ENCODE measurements at places on chromosomes 3 and 15.

DNA sequence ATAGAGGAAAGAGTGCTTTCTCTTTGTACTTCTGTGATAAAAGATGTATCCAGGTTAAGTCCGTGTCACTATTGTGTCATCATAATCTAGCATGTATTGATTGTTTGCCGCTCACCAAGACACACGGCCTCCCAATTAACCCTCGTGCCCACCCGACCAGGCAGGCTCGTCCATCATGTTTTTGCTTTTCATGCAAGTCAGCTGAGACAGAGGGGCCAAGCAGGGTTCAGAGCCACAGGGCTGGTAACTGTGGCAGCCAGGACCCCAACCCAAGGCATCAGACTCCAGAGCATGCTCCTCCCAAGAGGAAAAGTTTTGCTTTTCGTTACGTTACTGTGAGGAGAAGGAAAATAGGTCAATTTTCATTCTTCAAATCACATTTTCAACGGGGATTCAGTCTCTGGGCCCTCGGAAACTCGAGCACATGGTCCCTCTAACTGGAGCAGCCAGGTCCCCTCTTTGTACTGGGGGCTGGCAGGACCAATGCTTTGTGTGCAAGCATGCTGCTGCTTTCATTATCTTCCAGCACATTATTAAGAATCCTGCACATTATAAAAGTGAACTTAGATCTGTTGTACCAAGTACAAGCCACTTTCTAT lies 161.1 kb upstream of the TOPAZ1 start:
- no peak for DNase-seq

- DNase-seq: peak; percentile 62
These were observed 175.6 kb upstream of the BCL6 start for GRCh38 chr3:187920913-187921312.

DNA sequence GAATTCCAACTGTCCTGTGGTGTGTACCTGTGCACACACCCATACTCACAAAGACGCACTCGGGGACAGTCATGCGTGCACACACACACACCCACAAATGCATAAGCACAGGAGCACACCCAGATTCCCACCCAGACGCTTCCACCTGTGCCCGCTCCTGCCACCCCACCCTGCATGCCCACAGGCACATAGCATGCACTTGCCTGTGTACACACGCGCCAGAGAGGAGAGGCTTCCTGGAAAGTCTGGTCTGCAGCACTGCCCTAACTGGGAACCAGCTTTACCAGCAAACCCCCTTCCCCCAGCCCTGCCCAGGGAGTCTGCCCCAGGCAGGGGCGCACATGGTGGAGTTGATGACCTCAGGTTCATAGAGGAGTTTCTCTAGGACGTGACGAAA lies 246.2 kb downstream of the UACA start:
- no peak for DNase-seq

- DNase-seq: no peak
These were observed 199.4 kb downstream of the KCNH8 start for GRCh38 chr3:19347671-19348070.

- DNase-seq: no peak
These were observed 263.4 kb upstream of the ST8SIA2 start for GRCh38 chr15:92130244-92130643.

GRCh38 chr15:34693053-34693744 lies 61.6 kb downstream of the GJD2 start:
- peak; percentile 12 for DNase-seq

- DNase-seq: peak; percentile 9
These were observed 643 bp downstream of the MYO5A start for GRCh38 chr15:52527911-52528563.

GRCh38 chr15:54033356-54033860 lies 55.2 kb downstream of the UNC13C start:
- DNase-seq: no peak

GRCh38 chr3:9898467-9899241 lies 4.0 kb upstream of the IL17RE start:
- DNase-seq: no peak

DNA sequence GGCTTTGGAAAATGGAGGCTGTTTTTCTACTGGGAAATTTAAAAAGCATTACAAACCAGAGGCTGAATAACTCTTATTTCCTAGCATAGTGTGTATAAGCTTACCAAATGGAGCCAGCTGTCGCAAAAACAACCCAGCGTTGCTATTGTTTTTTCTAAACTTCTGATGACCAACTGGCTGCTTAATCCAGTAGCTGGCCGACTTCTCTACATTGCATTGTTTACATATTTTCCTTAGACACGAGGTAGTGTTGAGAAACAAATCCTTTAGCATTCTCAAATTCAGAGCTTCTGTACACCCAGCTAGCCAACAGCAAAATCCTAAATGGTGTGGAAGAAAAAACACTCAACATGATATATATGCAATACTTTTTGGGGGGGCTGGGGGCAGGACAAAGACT lies 161.0 kb upstream of the ADAMTS9 start:
- no peak for DNase-seq

GRCh38 chr3:111928613-111929012 lies 50.2 kb upstream of the ABHD10 start:
- DNase-seq: no peak

GRCh38 chr3:136343873-136344555 lies 93.9 kb downstream of the PCCB start:
- DNase-seq: peak; percentile 94

- no peak for DNase-seq
These were observed 290.4 kb downstream of the MAGI1 start for GRCh38 chr3:65748326-65748725.

GRCh38 chr15:68572309-68572708 lies 6.5 kb upstream of the CORO2B start:
- no peak for DNase-seq

GRCh38 chr15:64232400-64232799 lies 69.6 kb upstream of the PPIB start:
- peak; percentile 67 for DNase-seq

DNA sequence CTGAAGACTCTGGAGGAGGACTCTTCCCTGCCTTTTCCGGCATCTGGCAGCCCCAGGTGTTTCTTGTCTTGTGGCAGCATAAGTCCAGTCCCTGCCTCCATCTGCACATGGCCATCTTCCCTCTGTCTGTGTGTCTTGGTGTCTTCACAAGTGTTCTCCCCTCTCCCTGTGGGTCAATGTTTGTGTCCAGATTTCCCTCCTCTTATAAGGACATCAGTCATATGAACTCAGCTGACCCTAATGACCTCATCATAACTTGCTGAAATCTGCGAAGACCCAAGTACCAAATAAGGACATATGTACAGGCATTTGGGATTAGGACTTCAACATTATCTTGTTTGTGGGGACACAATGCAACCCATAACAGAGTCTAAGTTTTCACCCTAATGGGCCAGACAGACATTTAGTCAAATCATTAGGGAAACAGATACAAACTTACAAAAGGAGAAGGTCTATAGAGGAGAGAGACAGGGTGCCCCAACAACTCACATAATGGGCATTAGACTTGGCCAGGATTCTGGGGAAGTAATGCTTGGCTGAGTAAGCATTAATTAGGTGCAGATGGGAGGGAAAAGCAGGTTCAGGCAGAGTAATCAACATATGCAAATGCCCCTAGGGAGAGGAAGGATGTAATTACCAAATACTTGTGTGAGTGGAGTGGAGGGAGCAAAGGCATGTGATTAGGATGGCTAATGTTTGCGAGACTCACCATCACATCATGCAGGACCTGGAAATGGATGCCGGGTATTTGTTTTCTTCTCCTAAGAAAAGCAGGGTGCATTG lies 372.8 kb upstream of the TBL1XR1 start:
- DNase-seq: peak; percentile 89

GRCh38 chr3:176583956-176584355 lies 613.3 kb downstream of the TBL1XR1 start:
- peak; percentile 64 for DNase-seq

- DNase-seq: no peak
These were observed 19.0 kb downstream of the MRAS start for GRCh38 chr3:138367326-138367850.

DNA sequence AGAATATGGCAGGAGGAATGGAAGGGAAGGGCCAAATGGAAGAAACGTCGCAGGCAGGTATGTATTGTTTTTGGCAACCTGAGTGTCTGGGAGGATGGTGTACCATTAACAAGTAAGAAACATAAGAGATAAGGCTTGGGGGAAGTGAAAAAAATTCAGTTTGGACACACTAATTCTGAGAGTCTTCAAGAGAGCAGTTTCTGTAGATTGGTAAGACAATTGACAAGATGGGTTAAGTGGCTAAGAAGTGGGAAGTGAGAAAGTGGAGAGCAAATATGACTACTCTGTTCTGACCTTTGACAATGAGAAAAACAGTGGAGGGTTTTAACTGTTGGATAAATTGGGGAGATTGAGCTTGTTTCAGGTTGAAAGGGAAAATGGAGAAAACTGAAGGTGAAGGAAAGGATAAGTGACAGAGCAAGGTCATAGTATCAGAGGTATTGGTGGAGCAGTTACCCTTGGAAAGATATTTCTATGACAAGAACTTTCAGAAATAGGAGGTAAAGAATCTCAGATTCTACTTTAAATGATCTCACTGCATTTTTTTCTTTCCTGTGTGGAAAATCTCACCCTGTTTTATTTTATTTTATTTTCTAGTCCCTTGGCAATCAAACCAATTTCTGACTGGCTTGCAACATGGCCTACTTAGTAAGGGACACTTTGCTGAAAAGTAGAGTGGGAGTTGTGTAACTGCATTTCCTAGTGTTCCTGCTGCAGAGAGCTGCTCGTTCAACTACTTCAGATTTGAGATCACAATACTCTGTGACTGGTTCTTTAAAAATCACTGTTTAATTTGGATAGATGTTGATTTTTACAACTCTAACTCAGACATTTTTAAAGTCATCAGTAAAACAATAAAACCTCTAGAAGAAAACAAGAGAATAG lies 23.1 kb upstream of the GABPB1 start:
- DNase-seq: no peak

GRCh38 chr15:70277556-70277955 lies 179.8 kb upstream of the TLE3 start:
- DNase-seq: no peak

GRCh38 chr3:153640689-153641665 lies 479.0 kb downstream of the RAP2B start:
- DNase-seq: no peak

DNA sequence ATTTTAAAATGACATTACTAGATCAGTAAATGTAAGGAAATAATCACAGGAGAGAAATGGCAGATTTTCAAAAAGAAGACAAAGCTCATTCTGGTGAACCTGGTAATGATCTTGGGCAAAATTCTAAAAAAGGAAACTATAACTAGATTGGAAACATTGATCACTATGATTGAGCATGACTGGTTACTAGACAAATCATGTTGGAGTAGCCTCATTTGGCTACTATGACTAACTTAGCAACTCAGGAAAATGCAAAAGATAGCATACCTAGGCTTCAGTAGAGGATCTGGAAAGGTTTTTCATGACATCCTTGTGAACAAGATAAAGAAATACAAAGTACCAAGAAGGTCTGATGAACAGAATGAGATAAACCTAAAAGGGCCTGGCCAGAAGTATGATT lies 7.6 kb upstream of the TMF1 start:
- no peak for DNase-seq

- no peak for DNase-seq
These were observed 155.7 kb downstream of the SLCO3A1 start for GRCh38 chr15:92009162-92009561.

- DNase-seq: no peak
These were observed 15.3 kb downstream of the IGF1R start for GRCh38 chr15:98663606-98664005.

GRCh38 chr3:17423786-17424536 lies 318.5 kb downstream of the TBC1D5 start:
- peak; percentile 10 for DNase-seq

DNA sequence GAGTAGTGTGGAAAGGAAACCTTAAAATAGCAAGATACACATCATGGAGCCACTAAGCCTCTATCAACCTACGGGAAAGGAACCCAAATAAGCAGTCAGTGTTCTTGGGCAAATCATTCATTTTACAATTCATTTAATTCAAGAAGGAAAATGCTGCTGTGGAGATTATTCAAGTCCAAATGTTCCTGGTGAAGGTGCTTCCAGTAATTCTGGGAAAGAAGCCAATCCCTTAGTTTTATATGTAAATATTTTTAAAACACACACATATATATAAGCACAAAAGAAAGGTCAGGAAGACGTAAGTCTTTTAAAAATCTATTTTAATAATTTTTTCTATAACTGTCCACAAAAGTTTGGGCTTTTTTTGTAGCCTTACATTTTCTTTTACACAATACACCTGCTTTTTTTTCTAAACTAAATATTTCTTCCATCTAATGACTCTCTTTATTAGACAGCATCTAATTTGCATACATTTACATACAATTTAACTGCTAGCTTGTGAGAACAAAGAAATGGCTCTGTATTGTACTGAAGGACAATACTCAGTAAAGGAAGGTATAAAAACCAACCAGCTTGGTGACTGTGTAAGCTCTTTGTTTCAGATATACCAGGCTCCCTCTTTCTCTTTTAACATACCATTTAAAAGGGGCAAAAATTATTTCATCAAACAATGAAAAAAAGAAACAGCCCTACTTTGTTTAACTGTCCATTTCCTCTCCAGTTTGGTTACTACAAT lies 269.5 kb downstream of the ZBTB20 start:
- DNase-seq: no peak

DNA sequence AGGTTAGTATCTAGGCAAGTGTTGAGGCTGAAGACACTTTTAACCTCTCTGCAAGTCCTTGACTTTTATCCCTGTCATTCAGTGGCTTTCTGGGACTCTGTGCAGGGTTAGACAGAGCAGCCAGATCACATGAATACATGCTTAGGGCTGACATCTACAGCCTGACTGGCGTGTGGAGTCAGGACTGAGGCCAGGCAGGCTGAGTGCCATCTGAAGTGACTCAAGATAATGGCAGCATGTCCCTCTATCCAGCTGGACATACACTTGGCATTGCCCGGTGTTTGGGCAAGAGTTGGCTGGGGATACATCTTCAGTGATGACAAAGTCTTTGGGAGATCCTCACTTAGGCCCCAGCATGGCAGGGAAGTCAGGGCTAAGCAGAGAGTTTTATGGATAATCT lies 22.4 kb downstream of the DUOX2 start:
- DNase-seq: no peak

GRCh38 chr3:152160350-152161011 lies 108.2 kb upstream of the MBNL1 start:
- no peak for DNase-seq

DNA sequence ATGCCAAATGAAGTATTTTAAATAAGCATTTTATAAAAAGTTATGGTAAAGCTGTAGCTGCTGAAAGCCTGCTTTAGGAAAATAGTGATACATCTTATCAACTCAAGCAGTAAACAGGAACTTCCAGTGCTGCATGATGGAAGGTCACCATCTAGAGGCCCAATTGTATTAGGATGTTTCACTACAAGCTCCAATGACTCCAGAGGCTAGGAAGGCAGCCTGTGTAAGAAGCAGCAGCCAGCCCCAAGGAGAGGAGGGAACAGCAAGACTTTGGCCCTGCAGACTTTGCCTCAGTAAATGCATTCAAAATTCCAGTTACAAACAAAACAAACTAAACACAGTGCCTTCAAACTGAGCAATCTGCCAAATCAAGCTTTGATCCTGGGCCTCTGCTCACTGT lies 32.1 kb downstream of the ILDR1 start:
- DNase-seq: no peak

- DNase-seq: no peak
These were observed 151.7 kb upstream of the PROK2 start for GRCh38 chr3:71936681-71937080.

GRCh38 chr3:71857956-71858355 lies 73.0 kb upstream of the PROK2 start:
- DNase-seq: peak; percentile 76

- no peak for DNase-seq
These were observed 19.7 kb downstream of the SLC6A20 start for GRCh38 chr3:45776611-45777010.

- DNase-seq: peak; percentile 38
These were observed 409.0 kb downstream of the TUSC7 start for GRCh38 chr3:117118604-117119003.

Measured in fibroblast of skin of right quadriceps (primary cell).